Sigmoid colon (tissue), 7 donors: ENCODE measurements at places on chromosomes 12 and 14. TPM values are rescaled to one million over a fixed set of nuclear protein-coding genes. Genes with fewer than 3 reads are reported as not detected.

The CLBA1 gene
- total RNA-seq = 5.1 TPM

The HNF1A gene
- not detected for total RNA-seq

The CCDC60 gene
- 2.8 TPM for total RNA-seq

The DTX3 gene
- 52.8 TPM for total RNA-seq

The TMPRSS12 gene
- not detected for total RNA-seq

The PRIMA1 gene
- total RNA-seq = 5.3 TPM

The SIX4 gene
- 1.5 TPM for total RNA-seq

The DIO3 gene
- 4.3 TPM for total RNA-seq

The C2CD5 gene
- 27.2 TPM for total RNA-seq

The SLC6A15 gene
- 1.1 TPM for total RNA-seq

The FAM90A1 gene
- 0.33 TPM for total RNA-seq

The RASAL1 gene
- total RNA-seq = not detected

The RNASE9 gene
- not detected for total RNA-seq

The VDR gene
- total RNA-seq = 1.2 TPM

The ENDOU gene
- total RNA-seq = not detected

The CATSPERB gene
- 6.7 TPM for total RNA-seq

The WSCD2 gene
- total RNA-seq = 1.6 TPM

The SERPINA10 gene
- total RNA-seq = not detected

The KRT77 gene
- total RNA-seq = not detected

The GLI1 gene
- total RNA-seq = 0.71 TPM

The TESPA1 gene
- 2.9 TPM for total RNA-seq

The LRR1 gene
- 9.7 TPM for total RNA-seq

The HDAC7 gene
- total RNA-seq = 47.2 TPM

The ASCL1 gene
- not detected for total RNA-seq

The COPZ1 gene
- total RNA-seq = 69.0 TPM

The ZNF891 gene
- 3.1 TPM for total RNA-seq

The CEBPE gene
- not detected for total RNA-seq

The KLHDC1 gene
- total RNA-seq = 11.4 TPM

The TSFM gene
- 8.0 TPM for total RNA-seq

The PLD4 gene
- 0.71 TPM for total RNA-seq

The HEBP1 gene
- 32.1 TPM for total RNA-seq

The SERPINA12 gene
- total RNA-seq = not detected

The CLEC2A gene
- total RNA-seq = not detected

The DPPA3 gene
- not detected for total RNA-seq

The TSPAN11 gene
- total RNA-seq = 11.1 TPM

The TAC3 gene
- not detected for total RNA-seq

The SLC5A8 gene
- not detected for total RNA-seq

The FGD6 gene
- 40.2 TPM for total RNA-seq

The RTN1 gene
- 6.9 TPM for total RNA-seq

The CCDC38 gene
- not detected for total RNA-seq

The TBX5 gene
- total RNA-seq = not detected

The SLC6A13 gene
- not detected for total RNA-seq

The GARIN6 gene
- total RNA-seq = not detected

The ZDHHC22 gene
- 1.9 TPM for total RNA-seq

The ABCD2 gene
- 2.9 TPM for total RNA-seq
